ENCODE measurements at places on chromosomes 1 and 21. TPM values are rescaled to one million over a fixed set of nuclear protein-coding genes. Genes with fewer than 3 reads are reported as not detected.

GRCh38 chr1:64001038-64001437 lies 202.4 kb upstream of the UBE2U start:
- DNase-seq: peak; percentile 10
- H3K4me1 ChIP-seq: peaks cover 2% of the 10 kb centered on the region
- H3K27me3 ChIP-seq: no peaks in the 10 kb centered on the region
- no peak overlapping the region for H3K4me3 ChIP-seq
- no peak overlapping the region for H3K27ac ChIP-seq

DNA sequence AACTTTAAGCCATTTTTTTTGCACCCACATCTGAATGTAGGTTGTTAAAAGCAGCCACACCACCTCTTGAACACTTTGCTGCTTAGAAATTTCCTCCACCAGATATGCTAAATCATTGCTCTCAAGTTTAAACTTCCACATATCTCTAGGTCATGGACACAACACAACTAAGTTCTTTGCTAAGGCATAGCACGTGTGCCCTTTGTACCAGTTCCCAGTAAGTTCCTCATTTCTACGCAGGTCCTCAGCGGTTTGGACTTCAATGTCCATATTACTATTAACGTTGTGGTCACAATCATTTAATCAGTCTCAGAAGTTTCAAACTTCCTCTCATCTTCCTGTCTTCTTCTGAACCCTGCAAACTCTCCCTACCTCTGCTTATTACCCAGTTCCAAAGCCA lies 661.6 kb upstream of the PKN2 start:
- no peak overlapping the region for H3K27ac ChIP-seq
- no peaks in the 10 kb centered on the region for H3K27me3 ChIP-seq
- H3K36me3 ChIP-seq: no peaks in the 10 kb centered on the region
- DNase-seq: no peak
- no peak overlapping the region for H3K4me3 ChIP-seq
- H3K4me1 ChIP-seq: no peaks in the 10 kb centered on the region

- H3K36me3 ChIP-seq: no peaks in the 10 kb centered on the region
- no peak overlapping the region for H3K4me3 ChIP-seq
- no peak overlapping the region for H3K27ac ChIP-seq
- no peaks in the 10 kb centered on the region for H3K27me3 ChIP-seq
- DNase-seq: peak; percentile 66
These were observed 80.4 kb downstream of the ADARB1 start for GRCh38 chr21:45154511-45155508.

DNA sequence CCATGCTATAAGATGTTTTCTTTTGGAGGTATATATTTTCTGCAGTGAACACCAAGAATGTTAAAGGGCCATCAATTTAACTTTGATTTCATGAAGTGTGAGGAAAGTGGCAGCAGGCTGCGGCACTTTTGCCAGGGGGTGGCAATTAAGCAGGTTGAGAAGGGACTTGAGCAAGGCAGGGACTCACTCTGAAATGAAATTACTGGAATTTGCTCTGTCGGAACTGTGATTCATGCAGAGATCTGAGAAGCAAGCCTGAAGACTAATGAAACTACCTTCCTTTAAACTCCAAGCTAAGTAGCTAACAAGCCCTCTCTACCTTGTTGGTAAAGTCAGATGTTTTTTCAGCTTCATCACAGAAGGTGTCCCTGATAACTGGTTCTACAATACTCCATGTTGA lies 441.6 kb downstream of the SIPA1L2 start:
- H3K4me1 ChIP-seq: no peaks in the 10 kb centered on the region
- no peaks in the 10 kb centered on the region for H3K27me3 ChIP-seq
- no peak for DNase-seq
- no peaks in the 10 kb centered on the region for H3K36me3 ChIP-seq
- no peak overlapping the region for H3K4me3 ChIP-seq

GRCh38 chr1:229191066-229191674 lies 79.7 kb upstream of the RAB4A start:
- H3K36me3 ChIP-seq: no peaks in the 10 kb centered on the region
- no peaks in the 10 kb centered on the region for H3K4me1 ChIP-seq
- DNase-seq: peak; percentile 25
- no peak overlapping the region for H3K27ac ChIP-seq
- no peaks in the 10 kb centered on the region for H3K27me3 ChIP-seq

- H3K4me3 ChIP-seq: no peak overlapping the region
- H3K4me1 ChIP-seq: no peaks in the 10 kb centered on the region
These were observed 101.9 kb downstream of the FNBP1L start for GRCh38 chr1:93549811-93550210.

DNA sequence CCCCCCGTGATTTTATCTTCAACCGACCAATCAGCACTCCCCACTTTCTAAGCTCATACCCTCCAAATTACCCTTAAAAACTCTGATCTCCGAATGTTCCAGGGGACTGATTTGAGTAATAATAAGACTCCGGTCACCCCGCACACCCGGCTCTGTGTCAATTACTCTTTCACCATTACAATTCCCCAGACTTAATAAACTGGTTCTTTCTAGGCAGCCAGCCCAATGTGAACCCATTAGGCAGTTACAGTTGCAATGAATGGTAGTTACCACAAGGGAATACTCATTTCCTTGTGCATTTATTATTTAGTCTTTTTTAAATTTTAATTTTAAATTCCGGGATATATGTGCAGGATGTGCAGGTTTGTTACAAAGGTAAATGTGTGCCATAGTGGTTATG lies 177.9 kb downstream of the HFM1 start:
- H3K36me3 ChIP-seq: no peaks in the 10 kb centered on the region
- no peak overlapping the region for H3K4me3 ChIP-seq
- H3K27me3 ChIP-seq: no peaks in the 10 kb centered on the region
- no peaks in the 10 kb centered on the region for H3K4me1 ChIP-seq

DNA sequence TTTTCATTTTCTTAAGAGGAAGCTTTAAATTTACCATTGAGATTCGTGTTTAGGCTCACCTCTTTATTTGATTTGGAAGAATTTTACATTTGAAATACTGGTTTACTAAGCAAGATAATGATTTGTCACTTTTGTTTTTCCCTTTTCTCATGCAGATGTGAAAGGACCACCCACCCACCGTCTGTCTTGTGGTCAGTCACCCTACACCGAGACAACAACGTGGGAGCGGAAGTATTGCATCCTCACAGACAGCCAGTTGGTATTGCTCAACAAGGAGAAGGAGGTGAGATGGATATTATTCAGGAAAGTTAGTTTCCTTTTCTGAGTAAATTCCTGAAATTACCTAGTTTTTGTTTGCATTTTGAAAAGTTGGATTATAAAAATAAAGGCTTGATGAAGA lies 189.5 kb downstream of the RASAL2 start:
- no peaks in the 10 kb centered on the region for H3K27me3 ChIP-seq
- H3K4me3 ChIP-seq: no peak overlapping the region
- no peaks in the 10 kb centered on the region for H3K4me1 ChIP-seq
- peak; percentile 28 for DNase-seq
- H3K27ac ChIP-seq: no peak overlapping the region

GRCh38 chr1:44553771-44554170 lies 120.5 kb downstream of the TMEM53 start:
- no peak overlapping the region for H3K27ac ChIP-seq
- peaks cover 3% of the 10 kb centered on the region for H3K27me3 ChIP-seq
- no peak overlapping the region for H3K4me3 ChIP-seq
- H3K36me3 ChIP-seq: no peaks in the 10 kb centered on the region

- no peak for DNase-seq
- H3K4me1 ChIP-seq: no peaks in the 10 kb centered on the region
- H3K36me3 ChIP-seq: no peaks in the 10 kb centered on the region
- H3K27ac ChIP-seq: no peak overlapping the region
These were observed 39.8 kb upstream of the LRP8 start for GRCh38 chr1:53367503-53368313.

- H3K27ac ChIP-seq: peak overlapping the region; percentile 81
- peak; percentile 72 for DNase-seq
- peaks cover 39% of the 10 kb centered on the region for H3K4me1 ChIP-seq
- no peaks in the 10 kb centered on the region for H3K27me3 ChIP-seq
- no peaks in the 10 kb centered on the region for H3K36me3 ChIP-seq
These were observed 24.6 kb downstream of the IER5 start for GRCh38 chr1:181113059-181113641.

DNA sequence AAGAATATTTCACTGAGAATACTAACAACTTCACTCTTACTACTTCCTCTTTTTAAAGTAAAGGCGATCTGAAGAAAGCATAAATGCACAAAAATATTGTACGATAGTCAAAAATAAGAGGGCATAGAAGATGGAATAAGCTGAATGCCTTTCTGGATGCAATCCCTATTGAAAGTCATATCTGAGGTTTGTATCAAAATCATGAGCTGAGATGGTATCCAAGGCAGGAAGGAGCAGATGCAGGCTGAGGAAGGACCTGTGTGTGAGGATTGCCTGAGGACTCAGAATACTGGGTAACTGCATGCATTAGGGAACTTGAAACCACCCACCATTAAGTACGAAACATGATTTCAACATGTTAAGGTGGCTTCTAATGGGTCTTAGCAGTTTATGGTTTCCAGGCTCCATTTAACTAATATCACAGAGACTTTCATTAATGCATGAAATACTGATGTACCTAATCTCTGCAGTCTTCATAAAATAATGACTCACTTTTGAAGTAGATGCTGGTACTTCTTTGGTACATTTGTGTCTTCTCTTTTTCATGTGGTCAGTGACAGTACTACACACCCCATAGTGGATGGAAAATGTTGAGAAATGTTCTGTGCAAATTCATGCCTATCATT lies 29.6 kb upstream of the RGS1 start:
- no peaks in the 10 kb centered on the region for H3K36me3 ChIP-seq
- no peak overlapping the region for H3K4me3 ChIP-seq
- no peak for DNase-seq
- H3K4me1 ChIP-seq: peaks cover 7% of the 10 kb centered on the region
- no peak overlapping the region for H3K27ac ChIP-seq

DNA sequence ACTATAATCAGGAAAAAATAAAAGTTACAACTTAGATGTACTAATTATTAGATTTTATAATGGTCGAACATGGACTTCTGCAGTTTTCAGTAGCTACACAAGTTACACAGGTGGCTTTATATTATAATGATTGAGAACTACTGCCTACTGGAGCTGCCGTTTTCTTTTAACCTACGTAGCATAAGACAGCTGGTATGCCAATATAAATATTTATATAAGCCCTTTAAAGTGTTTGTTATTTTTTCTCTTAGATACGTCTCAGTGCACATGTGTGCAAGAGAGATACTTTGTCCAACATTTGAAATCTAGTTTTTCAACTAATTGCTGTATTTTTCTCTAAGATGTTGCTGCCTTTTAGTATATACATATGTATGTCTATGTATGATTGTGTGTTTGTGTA lies 42.4 kb downstream of the PDC start:
- H3K4me3 ChIP-seq: no peak overlapping the region
- peak; percentile 60 for DNase-seq
- H3K27ac ChIP-seq: no peak overlapping the region

DNA sequence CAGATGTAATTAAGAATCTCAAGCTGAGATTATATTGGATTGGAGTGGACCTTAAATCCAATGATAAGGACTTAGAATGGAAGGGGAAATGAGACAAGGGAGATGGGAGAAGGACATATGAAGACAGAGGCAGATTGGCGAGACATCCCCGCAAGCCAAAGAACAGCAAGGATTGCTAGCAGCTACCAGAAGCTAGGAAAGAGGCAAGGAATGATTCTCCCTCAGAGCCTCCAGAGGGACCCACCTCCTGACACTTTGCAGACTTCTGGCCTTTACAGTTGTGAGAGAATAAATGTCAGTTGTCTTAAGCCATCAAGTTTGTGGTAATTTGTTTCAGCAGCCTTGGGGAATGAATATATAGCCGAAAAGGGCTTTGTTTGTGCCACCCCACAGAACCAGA lies 20.7 kb downstream of the METTL13 start:
- DNase-seq: no peak
- H3K36me3 ChIP-seq: no peaks in the 10 kb centered on the region
- no peaks in the 10 kb centered on the region for H3K27me3 ChIP-seq
- peaks cover 9% of the 10 kb centered on the region for H3K4me1 ChIP-seq
- H3K4me3 ChIP-seq: no peak overlapping the region

- peaks cover 1% of the 10 kb centered on the region for H3K36me3 ChIP-seq
- H3K27ac ChIP-seq: peak overlapping the region; percentile 71
- no peaks in the 10 kb centered on the region for H3K27me3 ChIP-seq
- H3K4me3 ChIP-seq: peak overlapping the region; percentile 11
- peak; percentile 60 for DNase-seq
- H3K4me1 ChIP-seq: peaks cover 5% of the 10 kb centered on the region
These were observed 5.2 kb downstream of the H6PD start for GRCh38 chr1:9239622-9240401.

- no peaks in the 10 kb centered on the region for H3K36me3 ChIP-seq
- H3K27me3 ChIP-seq: peaks cover 18% of the 10 kb centered on the region
- no peaks in the 10 kb centered on the region for H3K4me1 ChIP-seq
- H3K27ac ChIP-seq: no peak overlapping the region
- H3K4me3 ChIP-seq: no peak overlapping the region
These were observed 2.2 kb downstream of the FOXD2 start for GRCh38 chr1:47439819-47440598.

GRCh38 chr21:42559326-42559725 lies 45.7 kb downstream of the SLC37A1 start:
- H3K36me3 ChIP-seq: no peaks in the 10 kb centered on the region
- no peaks in the 10 kb centered on the region for H3K4me1 ChIP-seq
- no peak for DNase-seq
- H3K27ac ChIP-seq: no peak overlapping the region

DNA sequence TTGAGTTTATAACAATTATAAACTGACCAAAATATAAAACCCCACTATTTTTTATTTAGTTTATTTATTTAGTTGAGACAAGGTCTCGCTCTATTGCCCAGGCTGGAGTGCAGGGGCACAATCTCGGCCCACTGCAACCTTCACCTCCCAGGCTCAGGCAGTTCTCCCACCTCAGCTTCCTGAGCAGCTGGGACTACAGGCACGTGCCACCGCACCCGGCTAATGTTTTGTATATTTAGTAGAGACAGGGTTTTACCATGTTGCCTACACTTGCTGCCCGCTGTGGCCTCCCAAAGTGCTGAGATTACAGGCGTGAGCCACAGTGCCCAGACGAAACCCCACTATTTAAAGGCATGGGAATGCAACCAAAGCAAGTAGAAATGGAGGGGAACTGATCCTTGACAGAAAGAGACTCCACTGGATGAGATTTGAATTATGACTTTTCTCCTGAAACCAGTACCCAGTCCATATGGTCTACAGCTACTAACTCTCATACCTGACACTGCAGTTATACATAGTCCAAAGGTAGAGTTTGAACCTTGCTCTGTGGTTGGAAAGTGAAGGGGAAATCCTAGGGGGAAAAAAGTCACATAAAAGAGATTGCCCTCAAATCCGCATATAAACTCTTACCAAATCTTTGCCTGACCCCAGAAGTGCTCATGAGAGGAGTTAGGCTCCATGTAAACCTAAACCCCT lies 11.3 kb downstream of the LRRC8C start:
- H3K27ac ChIP-seq: no peak overlapping the region
- H3K4me3 ChIP-seq: no peak overlapping the region
- no peaks in the 10 kb centered on the region for H3K36me3 ChIP-seq
- DNase-seq: no peak
- H3K4me1 ChIP-seq: no peaks in the 10 kb centered on the region
- H3K27me3 ChIP-seq: no peaks in the 10 kb centered on the region

The CD2 gene
- not detected for total RNA-seq

The FCER1G gene
- not detected for total RNA-seq

The LRRIQ3 gene
- total RNA-seq: 1.3 TPM

The PRKAA2 gene
- total RNA-seq: 7.1 TPM

The CYP4A22 gene
- not detected for total RNA-seq

The SLC1A7 gene
- 0.33 TPM for total RNA-seq

The MX2 gene
- 3.6 TPM for total RNA-seq

The NPHS2 gene
- not detected for total RNA-seq

The FMN2 gene
- 1.5 TPM for total RNA-seq

The GSTM4 gene
- 10.5 TPM for total RNA-seq

The LRRN2 gene
- total RNA-seq: 0.26 TPM

The COL16A1 gene
- 150 TPM for total RNA-seq

The CR1L gene
- total RNA-seq: not detected

The BARHL2 gene
- total RNA-seq: not detected
